Stimulated activated CD4-positive, alpha-beta T cell treated with anti-CD3 and anti-CD28 coated beads, Interleukin-1b, Interleukin-23, amount 100 ng/mL, for 1 hour (primary cell): ENCODE measurements at places on chromosomes 2 and 18.

DNA sequence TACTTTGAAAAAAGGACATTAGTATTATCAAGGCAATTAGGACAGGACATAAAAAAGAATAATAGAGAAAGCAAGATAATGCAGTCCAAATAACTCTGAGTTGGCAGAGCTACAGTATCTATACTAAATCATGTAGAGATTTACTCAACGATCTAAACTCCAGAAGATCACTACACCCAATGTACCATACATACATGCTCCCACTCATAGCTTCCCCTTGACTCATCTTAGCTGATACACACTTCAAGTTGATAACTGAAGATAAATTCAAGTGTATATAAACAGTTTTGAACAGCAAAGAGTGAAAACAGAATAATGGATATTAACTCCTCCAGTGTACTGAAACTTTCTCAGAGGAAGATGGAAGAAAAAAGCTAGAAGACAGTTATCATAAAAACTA is 78.5 kb downstream of the SESTD1 start:
- DNase-seq, result no peak

DNA sequence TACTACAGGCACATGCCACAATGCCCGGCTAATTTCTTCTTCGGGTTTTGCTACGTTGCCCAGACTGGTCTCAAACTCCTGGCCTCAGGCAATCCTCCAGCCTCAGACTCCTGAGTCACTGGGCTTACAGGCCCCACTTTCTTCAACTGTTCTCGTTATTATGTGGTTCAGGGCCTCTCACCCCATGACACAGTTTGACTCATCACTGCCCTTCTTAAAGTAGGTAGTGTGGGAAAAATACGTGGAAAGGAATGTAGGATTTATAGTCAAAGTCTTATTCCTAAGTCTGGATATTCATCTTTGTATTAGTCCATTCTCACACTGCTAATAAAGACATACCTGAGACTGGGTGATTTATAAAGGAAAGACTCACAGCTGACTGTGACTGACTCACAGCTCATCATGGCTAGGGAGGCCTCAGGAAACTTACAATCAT is 19.4 kb downstream of the CENPA start:
- no peak for DNase-seq

DNA sequence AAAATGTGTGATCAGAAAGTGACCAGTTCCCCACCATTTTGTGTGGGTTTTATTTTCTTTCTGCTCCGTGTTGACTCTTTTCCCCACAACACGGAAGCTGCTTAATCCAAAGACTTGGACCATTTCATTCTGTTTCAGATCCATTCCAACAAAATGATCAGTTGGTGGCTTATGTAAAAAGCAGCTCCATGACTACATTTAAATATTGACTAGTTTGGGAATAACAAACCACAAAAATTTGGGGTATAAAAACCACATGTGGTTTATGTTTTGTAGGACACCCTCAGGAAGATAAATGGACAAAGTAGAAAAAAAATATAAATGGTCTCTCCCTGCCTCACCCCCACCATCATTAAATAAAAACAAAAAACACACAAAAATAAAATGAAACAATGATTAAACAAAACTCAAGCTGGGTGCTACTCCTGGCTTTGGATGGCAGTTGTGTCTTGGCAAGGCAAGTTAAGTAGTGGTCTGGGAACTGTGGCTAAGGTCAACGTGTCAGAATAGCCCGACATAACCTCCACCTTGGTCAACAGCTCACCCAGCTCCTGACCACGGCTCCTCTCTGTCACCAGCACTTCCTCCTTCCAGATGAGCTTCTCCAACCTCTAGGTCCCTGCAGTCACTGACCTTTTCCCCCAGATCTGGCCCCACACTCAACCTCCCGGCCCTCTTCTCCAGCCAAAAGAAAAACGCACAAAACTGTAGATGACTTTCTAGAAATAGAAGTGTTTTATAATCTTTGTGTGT is 12.8 kb upstream of the WIPF1 start:
- DNase-seq, result no peak

GRCh38 chr2:86700690-86701089 is 19.4 kb upstream of the RMND5A start:
- DNase-seq, result no peak

GRCh38 chr18:22348521-22349316 is 69.0 kb downstream of the CTAGE1 start:
- DNase-seq, result no peak

- DNase-seq, result no peak
These were observed 10.2 kb upstream of the PTPN4 start for GRCh38 chr2:119749477-119750012.

DNA sequence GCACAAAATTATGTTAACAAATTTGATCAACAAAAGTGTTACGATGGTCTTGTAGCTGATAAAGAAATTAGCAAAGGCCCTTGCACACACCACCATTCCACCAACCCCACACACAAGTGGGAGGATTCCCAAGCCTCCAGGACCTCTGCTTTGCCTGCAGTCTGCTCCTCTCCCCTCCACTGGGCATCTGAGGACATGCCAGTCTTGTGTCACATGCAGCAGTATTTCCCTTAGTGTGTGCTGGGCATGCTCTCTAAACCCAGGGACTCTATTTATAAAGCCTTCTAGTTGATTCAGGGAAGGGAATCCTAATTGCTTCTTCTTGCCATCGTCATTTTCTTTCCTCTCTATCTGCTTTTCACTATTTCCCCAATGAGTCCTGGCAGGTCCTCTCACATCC is 53.3 kb downstream of the KCTD18 start:
- DNase-seq, result no peak

- DNase-seq, result no peak
These were observed 62.5 kb downstream of the LYPD6B start for GRCh38 chr2:149100739-149101699.

GRCh38 chr18:48417985-48418384 is 8.8 kb upstream of the ZBTB7C start:
- DNase-seq, result no peak

DNA sequence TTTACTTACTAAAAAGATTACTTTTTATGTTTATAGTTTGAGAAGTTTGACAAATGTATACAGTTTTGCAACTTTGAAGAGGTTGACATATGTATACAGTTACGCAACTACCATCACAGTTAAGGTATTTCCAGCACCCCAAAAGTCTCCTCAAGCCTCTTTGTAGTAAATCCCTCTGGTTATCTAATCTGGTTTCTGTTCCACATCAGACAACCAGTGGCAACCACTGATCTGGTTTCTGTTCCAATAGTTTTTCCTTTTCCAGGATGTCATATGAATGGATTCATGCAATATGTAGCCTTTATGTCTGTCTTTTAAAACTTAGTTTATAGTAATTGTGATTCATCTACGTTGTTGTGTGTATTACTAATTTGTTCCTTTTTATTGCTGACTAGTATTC is 23.5 kb downstream of the IFIH1 start:
- DNase-seq, result no peak

- no peak for DNase-seq
These were observed 287.3 kb upstream of the REV1 start for GRCh38 chr2:99776906-99777646.

DNA sequence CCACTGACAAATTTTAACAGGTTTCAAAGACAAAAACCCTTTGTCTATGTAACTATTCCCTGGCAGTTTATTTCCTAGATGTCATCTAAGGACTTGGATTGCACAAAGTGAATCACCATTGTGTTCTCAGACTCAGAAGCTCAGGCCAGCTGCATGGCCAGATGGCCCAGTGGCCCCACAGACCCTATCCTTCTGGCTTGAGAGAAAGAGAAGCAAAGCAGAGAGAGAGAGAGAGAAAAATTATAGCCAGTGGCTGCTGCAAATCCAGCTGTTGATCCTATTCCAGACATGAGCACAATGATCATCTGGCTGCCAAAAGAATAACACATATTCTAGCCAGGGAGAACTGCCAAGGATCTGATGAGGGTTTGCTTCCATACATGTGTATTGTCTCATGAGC is 25.8 kb downstream of the CTLA4 start:
- DNase-seq, result no peak

DNA sequence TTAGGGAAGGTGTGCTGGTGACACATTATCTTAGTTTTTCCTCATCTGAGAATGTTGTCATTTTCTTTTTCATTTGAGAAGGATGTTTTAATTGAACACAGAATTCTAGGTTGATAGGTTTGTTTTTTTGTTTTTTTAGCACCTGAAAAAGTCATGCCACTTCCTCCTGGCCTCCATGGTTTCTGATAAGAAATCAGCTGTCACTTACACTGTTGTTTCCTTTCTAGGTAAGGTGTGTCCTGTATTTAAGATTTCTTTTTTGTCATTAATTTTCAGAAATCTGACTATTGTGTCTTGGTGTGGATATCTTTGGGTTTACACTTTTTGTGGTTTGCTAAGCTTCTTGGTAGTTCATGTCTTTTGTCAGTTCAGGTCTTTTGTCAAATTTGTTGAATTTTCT is 99.3 kb downstream of the ROCK1 start:
- DNase-seq, result no peak

- no peak for DNase-seq
These were observed 72.7 kb downstream of the LRP1B start for GRCh38 chr2:142058149-142058548.

GRCh38 chr2:28155086-28155485 is 237.6 kb upstream of the FOSL2 start:
- DNase-seq, result no peak

GRCh38 chr18:55982992-55983391 is 395.0 kb upstream of the TCF4 start:
- no peak for DNase-seq

DNA sequence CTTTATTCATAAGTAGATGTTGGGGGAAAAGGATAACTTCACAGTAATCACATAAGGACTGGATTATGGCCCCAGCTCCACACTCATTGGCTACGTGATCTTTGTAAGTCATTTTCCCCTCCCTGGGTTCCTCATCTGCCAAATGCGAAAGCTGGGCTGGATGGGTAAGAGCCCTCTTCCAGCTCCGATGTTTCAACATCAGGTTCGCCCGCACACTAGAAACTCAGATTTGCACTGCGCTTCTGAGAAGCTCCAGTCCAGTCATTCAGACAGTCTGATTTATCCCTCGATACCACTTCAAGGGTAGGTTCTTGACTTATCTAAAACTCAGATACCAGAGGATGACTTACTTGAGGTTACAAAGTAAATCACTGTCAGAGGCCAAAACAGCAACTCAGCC is 31.0 kb upstream of the RMDN2 start:
- no peak for DNase-seq

DNA sequence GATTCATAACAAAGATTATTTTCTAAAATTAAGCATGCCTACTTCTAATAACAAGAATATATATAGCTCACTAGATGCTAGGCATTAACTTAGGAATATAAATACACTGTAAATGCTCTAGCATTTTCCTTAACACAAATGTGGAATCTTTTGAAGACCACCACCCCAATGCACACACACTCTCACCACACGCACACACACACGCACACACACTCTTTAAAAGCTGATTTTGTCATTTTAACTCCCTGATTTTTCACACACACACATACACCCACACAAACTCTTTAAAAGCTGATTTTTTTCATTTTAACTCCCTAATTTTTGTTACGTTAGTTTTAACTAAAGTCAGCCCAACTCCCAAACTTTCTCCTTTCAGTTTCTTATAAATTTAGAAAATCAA is 3.0 kb downstream of the COL5A2 start:
- DNase-seq, result no peak

DNA sequence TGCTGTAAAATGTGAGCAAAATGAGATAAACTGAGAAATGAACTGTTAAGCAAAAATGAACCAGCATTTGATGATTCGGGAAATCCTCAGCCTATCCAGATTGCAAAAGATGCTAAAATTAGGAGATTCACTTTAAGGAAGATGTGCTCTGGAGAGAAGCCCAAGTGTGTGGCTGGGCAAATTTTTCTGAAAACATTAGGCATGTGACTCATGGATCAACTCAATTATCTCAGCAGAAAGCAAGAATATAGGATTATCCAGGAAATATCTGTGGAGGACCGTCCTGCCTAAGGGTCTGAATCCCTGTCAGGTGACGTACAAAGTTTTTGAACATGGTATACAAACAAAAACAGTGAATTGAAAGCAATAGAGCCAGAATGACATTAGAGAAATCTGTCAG is 1268.3 kb upstream of the TMEFF2 start:
- no peak for DNase-seq

- no peak for DNase-seq
These were observed 42.8 kb upstream of the FSIP2 start for GRCh38 chr2:185695711-185696235.

GRCh38 chr18:49813069-49813318 is 339 bp downstream of the ACAA2 start:
- DNase-seq, result no peak

GRCh38 chr18:49692906-49693716 is 120.2 kb downstream of the ACAA2 start:
- DNase-seq, result no peak

- DNase-seq, result no peak
These were observed 38.6 kb downstream of the AGFG1 start for GRCh38 chr2:227510620-227510958.

- no peak for DNase-seq
These were observed 25.5 kb downstream of the DPYSL5 start for GRCh38 chr2:26873286-26873983.

- DNase-seq, result no peak
These were observed 22.2 kb upstream of the MYL1 start for GRCh38 chr2:210337159-210337558.

DNA sequence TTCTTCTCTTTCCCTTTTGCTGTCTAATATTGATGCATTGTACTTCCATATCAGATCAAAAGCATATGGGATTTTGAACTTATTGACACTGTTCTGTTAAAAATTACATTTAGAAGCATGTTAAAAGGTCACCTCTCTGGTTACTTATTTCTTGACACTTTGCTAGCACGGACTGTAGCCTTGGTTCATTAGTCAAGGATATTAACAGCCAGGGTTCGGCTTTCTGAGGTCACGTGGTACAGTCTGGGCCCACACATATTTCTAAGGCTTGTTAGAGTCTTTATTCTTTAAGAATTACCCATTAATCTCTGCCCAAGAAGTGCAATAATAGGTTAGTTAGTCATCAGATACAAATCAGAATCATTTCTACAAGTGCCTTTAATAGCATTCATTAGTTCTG is 1035.8 kb upstream of the FANCL start:
- DNase-seq, result no peak

DNA sequence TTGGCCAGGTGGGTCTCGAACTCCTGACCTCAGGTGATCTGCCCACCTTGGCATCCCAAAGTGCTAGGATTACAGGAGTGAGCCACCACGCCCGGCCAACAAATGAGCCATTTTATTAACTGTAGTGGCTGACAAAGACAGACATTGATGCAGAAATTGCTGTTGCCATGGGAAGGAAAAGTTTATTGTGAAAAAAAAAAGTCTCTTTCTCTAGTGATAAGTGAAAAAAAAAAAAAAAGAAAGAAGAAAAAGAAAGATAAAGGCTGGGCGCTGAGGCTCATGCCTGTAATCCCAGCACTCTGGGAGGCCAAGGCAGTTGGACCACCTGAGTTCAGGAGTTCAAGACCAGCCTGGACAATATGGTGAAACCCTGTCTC is 39.8 kb upstream of the RAB1A start:
- no peak for DNase-seq
